Erythroblast (primary cell): ENCODE measurements at places on chromosomes 7 and 10.
A peak's percentile ranks its signal among the peaks of the same experiment; 100 is the strongest.

- DNase-seq = no peak
Measured at GRCh38 chr7:15248514-15248913, 313.3 kb downstream of the AGMO start.

- no peak for DNase-seq
Measured at GRCh38 chr7:94089806-94090205, 85.7 kb upstream of the BET1 start.

DNA sequence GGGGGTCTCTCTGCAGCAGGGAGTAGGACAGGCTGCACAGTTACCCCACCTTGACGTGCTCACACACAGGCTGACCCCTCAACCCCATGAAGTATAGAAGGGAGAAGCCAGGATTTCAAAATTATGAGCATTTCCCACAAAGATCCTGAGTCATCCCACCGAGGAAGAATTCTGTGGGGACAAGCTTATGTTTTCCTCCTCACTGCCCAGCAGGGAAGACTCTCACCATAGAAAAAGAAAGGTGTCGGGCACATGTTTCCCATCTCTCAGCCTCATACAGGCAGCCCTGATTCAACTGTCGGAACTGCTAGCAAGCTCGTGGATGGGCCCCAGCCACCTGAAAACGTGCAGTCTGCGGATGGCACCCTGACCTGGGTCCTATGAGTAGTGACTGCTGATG lies 499.7 kb upstream of the MKI67 start:
- DNase-seq = no peak

- DNase-seq = no peak
Measured at GRCh38 chr10:851901-852300, 79.6 kb downstream of the LARP4B start.

GRCh38 chr10:59885430-59886134 lies 20.8 kb downstream of the CCDC6 start:
- DNase-seq = peak; percentile 20

DNA sequence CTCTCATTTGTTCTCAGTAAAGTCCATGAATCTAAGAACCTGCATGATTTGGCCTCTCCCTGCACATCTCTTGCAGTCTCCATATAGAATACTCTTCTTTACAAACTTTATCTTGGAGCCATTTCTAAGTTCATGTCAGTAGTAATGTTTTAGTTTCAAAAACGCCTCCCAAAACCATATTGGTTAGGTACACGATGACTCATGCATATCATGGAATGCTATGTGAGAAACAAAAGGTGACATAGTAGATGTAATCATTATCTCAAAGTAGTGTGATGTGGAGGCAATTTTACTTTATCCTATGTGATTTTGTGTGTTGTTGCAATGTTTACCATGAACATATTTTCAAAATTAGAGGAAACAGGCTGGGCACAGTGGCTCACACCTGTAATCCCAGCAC lies 520.7 kb downstream of the KCNMA1 start:
- no peak for DNase-seq

- DNase-seq = no peak
Measured at GRCh38 chr10:1549591-1550290, 187.6 kb downstream of the ADARB2 start.

GRCh38 chr10:1141261-1141660 lies 85.1 kb downstream of the WDR37 start:
- no peak for DNase-seq

GRCh38 chr7:157985636-157986035 lies 602.0 kb downstream of the PTPRN2 start:
- no peak for DNase-seq

GRCh38 chr7:5557920-5558401 lies 134.3 kb upstream of the TNRC18 start:
- DNase-seq = peak; percentile 47
